ENCODE measurements at places on chromosomes 1 and 21. TPM values are rescaled to one million over a fixed set of nuclear protein-coding genes. Genes with fewer than 3 reads are reported as not detected.

GRCh38 chr1:246165826-246166709 is 341.0 kb downstream of the SMYD3 start:
- no peak for DNase-seq

- DNase-seq: no peak
Observed at GRCh38 chr1:9429342-9429711, 109.9 kb upstream of the SLC25A33 start.

DNA sequence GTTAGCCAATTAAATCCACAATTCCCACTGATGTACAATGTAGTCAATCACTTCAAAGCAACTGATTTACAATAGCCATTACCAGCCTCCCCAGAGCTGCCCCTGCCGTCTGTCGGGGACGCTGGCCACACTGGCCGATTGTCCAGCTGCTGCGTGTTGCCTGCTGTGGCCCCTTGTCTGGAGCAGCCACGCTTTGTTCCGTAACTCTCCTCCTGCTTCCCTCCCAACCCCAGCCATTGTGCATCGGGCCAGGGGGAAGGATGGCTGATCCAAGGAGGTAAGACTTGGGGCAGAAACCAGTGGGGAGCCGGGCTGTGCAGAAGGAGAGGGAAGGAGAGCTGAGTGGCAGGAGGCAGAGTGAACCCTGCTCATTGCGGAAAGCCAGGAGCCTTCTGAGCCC is 83.6 kb upstream of the LYST start:
- DNase-seq: no peak

GRCh38 chr1:178998295-178998694 is 27.4 kb upstream of the FAM20B start:
- DNase-seq: no peak

DNA sequence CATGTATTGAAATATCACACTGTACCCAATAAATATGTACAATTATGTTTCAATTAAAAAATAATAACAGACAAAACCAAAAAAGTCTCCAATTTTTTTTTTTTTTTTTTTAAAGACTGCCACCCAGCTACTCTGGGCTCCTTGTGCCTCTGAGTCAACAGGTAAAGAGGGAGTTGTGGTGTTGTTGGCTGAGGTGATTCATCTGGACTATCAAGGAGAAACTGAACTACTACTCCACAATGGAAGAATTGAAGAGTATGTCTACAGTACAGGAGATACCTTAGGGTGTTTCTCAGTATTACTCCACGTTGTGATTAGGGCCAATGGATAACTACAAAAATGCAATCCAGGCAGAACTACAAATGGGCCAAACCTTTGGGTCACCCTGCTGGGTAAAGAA is 67.9 kb downstream of the SCMH1 start:
- DNase-seq: no peak

- DNase-seq: no peak
Observed at GRCh38 chr1:185045814-185046492, 595 bp downstream of the RNF2 start.

DNA sequence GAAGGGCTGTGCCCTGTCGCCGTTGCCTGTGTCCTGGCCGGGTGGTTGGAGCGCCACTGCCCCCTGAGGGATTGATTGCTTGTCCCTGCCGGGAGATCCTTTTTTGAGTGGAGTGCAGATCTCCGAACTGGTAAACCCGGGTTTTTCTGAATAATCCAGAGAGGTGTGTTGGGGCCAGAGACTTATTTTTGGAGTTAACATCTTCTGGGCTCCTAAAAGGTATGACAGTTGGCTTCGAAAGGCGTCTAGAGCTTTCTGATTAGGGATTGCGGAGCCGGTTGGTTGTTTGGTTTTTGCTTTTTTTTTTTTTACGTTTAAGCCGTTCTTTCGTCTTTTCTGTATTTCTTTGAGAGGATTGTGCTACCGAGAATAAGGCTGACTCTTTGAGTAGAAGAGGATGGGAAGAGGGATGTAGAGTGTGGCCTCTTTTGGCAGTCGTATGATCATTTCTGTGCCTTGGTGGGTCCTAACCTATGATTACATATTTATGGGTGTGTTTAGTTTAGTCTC is 756 bp downstream of the RLF start:
- peak; percentile 25 for DNase-seq

- DNase-seq: no peak
Observed at GRCh38 chr1:230948903-230949302, 29.8 kb downstream of the TTC13 start.

GRCh38 chr1:218080863-218081262 is 204.2 kb upstream of the RRP15 start:
- DNase-seq: no peak

GRCh38 chr1:31981972-31982371 is 31.7 kb upstream of the KHDRBS1 start:
- no peak for DNase-seq

- no peak for DNase-seq
Observed at GRCh38 chr1:118995312-118996016, 7.3 kb upstream of the TBX15 start.

DNA sequence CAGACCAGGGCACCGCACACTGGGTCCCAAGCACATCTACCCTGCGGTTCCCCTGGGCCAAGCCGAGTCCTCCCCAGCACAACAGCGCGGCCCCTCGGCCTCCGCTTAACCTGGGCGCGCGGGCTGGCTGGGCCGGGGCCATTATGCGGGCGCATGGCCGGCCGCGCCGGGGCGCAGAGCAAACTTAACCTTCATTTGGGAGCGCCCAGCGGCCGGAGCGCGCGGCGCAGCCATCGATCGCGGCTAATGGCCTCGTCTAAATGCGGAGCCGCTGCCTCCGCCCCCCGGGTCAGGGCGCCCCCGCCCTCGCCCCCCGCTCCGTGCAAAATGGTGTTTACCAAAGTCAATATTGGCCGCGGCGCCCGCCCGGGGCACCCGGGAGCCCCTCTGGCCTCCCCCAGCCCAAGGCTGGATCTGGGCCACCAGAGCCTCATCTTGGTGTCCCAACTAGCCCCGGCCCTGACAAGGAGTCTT is 272.1 kb downstream of the TRABD2B start:
- DNase-seq: no peak

DNA sequence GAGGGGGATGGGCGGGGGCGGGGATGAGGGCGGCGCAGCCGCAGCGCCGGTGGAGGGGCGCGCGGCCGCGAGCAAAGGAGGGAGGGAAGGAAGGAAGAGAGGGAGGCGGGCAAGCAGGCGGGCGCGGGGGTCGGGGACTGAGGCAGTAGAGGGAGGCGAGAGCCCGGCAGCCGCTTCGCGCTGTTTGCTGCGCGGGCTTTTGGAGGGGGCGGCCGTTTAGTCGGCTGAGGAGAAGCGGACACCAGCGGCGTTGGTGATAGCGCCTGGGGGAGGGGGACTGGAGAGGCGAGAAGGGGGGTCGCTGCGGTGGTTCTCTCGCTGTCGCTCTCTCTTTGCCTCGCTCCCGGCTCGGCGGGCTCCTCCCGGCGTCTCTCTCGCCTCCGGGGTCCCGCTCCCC is at the start of gene HS2ST1:
HS2ST1 (plus strand) TSS at position 35 of the 397 bp plus-strand sequence.
- no peak for DNase-seq

DNA sequence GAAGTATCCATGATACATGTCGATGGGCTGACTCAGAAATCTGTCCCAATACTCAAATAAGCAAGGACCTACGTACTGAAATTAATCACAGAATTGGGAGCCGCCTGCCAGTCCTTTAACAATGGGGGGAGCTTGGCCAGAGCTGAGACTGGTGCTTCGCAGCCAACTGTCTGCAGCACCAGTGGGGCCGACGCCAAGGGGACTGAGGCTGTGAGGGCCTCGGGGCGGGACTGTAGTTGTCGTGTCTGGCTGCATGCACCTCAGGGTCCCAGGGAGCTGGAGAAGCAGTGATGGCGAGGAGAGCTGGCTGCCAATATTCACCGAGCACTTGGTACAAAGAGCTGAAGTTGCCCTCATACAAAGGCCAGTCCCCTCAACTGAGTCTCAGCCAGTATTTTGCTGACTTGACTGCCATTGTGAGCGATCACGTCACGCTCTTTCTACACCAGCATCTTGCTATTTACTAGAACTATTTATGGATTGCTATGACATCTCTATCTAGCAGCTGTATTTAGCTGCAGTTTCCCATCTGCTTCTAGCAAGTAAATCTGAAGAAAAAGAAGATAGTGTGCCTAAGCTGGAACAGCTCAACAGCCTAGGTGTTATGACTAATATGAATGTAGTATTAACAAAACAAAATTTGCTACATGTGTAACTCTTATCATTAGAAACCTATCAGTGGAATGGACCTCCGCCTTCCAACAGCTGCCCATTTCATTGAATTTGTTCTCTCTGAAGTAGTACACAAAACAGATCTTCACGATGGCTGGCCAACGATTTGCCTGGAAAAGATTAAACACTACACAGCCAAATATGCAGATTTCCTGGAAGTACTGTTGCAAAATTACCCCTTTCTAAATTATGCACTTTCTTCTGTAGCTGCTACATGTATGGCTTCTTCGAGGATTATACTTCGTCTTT is 29.1 kb downstream of the EVI5 start:
- DNase-seq: no peak

DNA sequence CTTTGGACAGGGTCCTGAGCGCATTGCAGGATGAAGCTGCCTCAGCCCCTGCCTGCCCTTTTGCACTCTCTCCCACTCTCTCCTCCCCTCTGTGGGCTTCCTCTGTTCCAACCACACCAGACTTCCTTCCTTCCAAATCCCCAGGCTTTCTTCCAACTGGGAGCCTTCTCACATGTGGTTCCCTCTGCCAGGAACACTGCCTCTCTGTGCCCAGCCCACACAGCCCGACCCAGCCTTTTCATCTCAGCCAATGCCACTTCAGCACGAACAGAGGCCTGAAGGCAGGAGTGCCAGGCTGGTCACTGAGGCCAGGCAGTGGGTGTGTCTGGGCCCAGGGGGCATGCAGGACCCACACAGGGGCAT is 5.9 kb downstream of the SELENON start:
- DNase-seq: peak; percentile 80

GRCh38 chr21:26795412-26795805 is 49.8 kb downstream of the ADAMTS1 start:
- no peak for DNase-seq

- no peak for DNase-seq
Observed at GRCh38 chr1:28501925-28502324, 3.9 kb upstream of the RCC1 start.

DNA sequence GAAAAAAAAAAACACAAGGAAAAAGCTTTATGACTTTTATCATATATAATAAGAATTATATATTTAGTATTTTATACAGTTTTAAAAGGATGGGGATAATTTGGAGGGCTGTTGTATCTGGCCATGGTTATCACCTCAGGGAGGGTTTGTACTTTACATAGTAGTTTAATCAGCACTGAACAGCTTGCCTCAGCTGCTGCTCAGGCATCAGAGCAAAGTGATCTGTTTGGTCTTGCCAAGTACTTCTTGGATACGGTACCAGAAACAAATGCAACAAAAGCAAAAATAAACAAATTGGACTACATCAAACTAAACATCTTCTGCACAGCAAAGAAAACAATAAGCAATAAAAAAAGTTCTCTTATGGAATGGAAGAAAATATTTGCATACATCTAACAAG is 2.6 kb upstream of the SPTA1 start:
- DNase-seq: no peak

DNA sequence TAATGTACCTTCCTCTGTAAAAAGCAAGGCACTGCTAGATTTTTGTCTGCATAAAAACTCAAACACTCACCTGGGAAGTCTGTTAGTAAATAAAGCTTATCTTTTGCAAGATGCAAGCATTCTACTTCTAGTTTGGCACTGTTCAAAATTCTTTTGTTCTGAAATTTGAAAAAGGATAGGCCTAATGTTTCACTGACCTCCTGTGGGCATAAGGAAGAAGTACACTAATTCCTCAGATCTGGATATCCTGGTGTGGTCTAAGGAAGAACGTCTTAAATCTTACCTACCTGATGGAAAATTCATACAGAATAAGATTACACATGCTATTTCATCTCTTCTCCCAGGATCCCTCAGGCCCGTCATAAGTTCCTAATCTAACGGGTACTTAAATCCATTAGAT is 93.5 kb upstream of the CAMK1G start:
- no peak for DNase-seq

GRCh38 chr21:41545500-41546359 is 37.8 kb upstream of the TMPRSS2 start:
- DNase-seq: no peak

ZBTB18 gene
- 51.8 TPM for total RNA-seq

ERICH3 gene
- not detected for total RNA-seq

NRDC gene
- total RNA-seq: 248 TPM

CFAP141 gene
- not detected for total RNA-seq

CYP4Z1 gene
- total RNA-seq: 0.49 TPM

RNF186 gene
- total RNA-seq: not detected
